ENCODE measurements at places on chromosomes 16 and 17.

DNA sequence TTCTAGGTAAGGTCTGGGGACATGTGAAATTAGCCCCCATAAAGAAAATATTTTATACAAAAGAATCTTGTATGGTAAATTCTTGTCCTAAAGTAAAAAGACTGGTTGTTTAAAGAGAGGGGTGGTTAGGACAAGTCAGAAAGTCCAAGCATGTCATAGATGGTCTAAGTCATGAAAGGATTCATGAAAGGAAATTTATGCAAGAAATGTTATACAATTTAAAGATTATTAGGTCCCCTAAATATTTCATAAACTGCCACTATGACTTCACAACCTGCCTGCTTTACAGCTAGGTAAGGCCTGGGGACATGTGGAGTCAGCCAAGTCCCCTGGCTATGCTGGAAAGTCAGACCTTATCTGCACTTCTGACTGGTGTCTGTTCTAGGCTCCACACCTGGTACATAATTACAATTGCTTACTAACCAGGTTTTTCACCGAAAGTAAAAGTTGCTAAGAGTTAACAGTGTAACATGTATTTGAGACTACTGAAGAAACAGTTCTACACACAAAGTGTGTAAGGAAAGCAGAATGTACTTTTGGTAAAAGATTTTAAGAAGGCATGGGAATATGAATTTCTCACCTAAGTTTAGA lies 17.0 kb downstream of the N4BP1 start:
- DNase-seq, result no peak

DNA sequence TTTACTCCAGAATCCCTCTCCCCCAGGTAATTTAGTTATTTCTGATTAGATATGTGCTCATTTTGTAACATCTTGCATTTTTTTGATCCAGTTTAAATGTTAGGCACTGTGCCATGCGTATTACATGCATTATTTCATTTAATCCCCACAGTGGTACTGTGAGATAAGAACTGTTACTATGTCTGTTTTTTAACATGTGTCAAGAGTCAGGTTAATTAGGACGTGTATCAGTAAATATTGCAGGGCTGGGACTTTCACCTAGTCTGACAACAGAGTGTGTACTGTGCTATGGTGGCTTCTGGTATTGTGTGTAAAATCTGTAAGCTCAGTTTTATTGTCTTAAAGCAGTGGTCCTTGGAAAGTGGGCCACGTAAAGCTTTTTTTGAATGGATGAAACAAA lies 10.6 kb downstream of the RSPRY1 start:
- no peak for DNase-seq

DNA sequence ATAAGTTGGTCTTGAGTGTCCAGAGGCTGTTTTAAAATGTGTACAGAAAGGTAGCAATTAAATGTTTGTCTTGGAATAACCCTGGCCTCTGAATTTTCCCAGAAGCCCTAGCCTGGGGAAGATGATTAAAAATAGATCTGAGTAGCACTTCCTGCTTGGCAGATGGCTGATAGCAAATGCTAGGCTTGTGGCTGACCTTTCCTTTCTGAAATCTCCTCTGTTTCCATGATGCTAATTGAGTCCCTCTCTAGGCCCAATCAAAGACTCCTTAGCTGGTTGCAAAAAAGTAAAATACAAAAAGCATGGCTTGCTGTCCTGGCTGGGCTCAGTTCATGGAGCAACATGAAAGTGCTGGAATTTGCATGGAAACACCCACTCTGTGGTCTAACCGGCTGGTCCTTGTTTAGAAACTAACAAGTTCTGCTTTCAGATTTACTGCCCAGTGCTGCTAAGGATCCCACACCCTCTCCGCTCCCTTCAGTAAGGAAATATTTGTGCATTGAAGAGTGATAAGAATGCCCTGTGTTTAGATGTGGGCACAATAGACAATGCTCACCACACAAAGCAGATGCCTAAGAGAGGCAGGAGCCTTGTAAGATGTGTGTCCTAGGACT lies 40.8 kb downstream of the YPEL2 start:
- DNase-seq, result no peak

- DNase-seq, result no peak
Measured at GRCh38 chr16:17396762-17397498, 73.8 kb downstream of the XYLT1 start.

DNA sequence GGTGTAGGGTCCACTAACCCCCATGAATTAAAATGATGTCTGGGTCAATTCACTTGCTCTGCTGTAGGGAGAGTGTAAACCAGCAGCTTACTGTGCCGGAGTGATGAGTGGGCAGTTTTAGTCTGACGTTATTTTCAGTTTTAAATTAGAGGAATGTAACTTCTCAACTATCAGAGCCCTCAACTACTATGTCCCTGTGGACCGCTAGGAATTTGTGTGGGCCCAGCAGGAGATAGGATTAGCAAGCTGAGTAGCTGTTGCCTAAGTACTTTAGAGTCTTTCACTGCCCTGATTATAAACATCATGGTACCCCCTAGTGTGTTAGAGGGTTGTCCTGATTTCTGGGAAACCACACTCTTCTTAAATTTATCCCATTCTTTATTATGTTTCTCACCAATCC lies 11.4 kb downstream of the MARVELD3 start:
- no peak for DNase-seq

DNA sequence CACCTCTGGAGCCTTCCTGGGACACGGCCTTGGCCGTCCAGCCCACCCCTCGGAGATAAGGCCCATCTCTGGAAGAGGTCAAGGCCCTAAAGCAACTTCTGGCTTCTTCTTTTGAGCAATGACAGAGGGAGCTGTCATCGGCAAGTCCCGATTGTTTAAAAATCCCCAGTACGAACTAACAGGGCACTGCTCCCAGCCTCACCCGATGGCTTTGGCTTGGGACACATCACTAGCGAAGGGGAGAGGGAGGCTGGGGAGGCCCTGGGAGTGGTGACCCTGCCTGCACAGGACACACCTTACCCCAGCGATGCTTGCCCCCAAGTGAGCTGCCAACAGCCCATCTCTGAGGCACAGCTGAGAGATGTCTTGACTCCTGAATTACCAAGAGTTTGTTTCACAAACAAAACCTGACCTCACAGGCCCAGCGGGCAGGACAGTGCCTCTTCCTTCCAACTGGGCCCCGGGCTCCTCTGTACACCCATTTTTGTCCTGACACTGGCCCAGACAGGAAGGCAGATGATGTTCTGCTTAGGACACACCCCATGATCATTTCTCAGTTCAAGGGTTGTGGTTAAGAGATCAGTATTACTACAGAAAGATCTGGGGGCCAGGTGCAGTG lies 4.8 kb downstream of the SYNGR2 start:
- no peak for DNase-seq

DNA sequence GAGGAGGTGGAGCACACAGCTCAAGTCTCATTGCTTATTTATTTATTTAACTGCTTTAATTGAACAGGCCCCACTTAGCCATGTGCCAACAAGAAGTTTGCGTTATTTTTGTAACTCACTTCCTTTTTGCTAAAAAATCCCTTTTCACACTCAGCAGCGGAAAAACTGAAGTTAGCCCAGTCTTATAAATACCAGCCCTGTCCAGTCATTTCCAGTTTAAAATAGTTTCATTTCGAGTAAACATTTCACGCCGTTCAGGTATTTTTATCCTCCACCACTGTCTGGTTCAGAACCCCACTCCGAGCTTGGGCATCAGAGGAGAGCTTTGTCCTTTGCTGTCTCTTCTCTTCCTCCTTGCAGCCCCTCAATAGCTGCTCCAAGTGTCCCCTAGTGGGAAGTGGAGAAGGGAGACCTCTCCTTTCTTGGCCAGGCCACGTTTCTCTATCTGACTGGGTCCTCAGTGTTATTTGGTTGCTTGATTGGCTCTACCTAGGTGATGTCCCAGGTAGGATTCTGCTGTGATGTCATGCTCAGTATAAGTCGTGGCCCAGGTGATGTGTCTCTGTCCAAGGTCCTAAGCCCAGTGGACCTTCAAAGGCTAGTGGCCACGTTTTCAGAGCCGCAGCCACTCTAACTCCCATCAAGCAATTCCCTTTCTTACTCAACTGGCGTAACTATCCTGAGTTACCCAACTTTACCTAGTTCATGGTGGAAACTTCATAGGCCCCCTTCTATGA lies 53.0 kb upstream of the GAS7 start:
- DNase-seq, result no peak

DNA sequence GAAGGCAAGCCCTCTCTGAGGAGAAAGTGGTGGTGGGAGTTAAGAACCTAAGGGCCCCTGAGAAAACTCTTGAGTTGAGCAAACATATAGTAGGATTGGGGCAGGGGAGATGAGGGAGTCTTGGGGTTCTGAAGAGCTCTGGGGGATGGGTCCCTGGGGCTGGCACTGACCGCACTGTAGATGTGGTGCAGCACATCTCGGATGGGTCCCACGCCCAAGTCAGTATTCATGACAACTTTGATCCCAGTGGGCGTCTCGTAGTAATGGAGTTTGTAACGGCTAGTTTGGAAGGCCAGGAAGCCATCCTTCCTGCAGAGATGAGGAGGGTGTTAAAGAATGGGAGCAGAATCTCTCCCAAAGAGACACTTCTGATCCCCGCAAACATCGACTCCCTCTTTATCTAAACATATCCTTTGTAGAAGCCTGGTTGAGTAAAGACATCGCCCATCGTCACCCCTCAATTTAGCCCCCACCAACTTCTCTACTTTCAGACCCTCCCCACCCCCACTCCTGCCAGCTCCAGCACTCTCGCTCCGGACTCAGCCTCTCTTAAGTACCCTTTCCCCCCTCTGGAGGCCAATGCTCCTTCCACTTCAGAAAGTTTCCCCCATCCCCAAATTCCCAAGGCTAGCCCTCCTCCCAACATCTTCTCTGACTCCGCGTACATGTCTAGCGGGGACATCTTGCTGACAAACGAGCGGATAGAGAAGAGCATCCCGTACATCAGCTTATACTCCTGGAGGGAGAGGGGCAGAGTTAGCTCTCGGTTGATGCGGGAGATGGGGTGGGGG lies 710 bp downstream of the TRAPPC1 start:
- DNase-seq, result peak; percentile 37

DNA sequence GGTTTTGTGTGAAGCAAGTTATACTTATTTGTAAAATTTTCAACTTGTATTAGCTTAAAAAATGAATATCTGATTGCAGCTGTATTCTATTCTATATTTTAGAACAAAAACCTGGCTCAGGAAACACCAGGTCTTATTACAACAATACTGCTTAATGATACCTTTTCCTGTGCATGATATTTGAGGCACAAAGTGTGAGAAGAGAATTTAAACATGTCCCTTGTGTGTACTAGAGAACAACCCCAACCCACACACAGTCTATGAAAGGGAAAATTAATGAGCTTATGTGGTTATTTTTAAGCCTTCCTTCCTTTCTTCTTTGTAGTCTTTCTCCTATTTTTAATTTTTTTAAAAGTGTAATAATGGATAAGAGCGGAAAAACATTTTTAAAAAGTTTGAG lies 122.6 kb upstream of the MON1B start:
- no peak for DNase-seq

- DNase-seq, result no peak
Measured at GRCh38 chr17:1003972-1004768, 7.2 kb downstream of the TIMM22 start.

GRCh38 chr17:65074778-65075250 lies 18.3 kb upstream of the GNA13 start:
- DNase-seq, result no peak

DNA sequence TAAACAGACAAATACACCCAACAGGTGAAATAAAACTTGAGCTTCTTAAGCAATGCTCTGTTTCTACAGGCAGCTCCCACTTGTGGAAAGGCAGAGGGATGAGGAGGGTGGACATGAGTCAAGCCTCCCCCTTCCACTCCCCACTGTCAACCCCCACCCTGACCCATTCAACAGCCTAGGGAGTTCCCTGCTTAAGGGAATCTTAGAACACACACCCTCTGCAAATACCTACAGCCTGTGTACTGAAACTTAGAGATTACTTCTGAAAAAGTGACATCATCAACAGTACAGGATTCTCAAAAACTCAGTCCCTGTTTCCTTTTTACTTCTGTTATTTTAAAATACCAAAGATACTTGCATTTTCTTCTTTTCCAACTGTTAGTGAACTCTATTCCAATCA lies 345.4 kb downstream of the SOX9 start:
- no peak for DNase-seq

- no peak for DNase-seq
Measured at GRCh38 chr16:88938119-88938776, 38.8 kb downstream of the CBFA2T3 start.

DNA sequence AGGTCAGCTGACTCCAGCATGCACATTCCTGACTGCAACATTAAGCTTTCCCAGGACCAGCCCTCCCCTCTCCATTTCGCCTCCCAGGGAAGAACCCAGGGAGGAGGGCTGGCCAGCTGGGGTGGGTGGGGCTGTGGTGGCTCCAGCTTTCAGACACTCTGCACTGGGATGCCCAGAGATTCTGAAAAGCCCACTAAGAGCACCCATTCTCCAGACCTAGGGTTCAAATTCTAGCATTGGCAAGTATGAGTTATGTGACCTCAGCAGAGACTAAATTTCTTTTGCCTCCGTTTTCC lies 7.8 kb downstream of the DLX3 start:
- DNase-seq, result no peak

DNA sequence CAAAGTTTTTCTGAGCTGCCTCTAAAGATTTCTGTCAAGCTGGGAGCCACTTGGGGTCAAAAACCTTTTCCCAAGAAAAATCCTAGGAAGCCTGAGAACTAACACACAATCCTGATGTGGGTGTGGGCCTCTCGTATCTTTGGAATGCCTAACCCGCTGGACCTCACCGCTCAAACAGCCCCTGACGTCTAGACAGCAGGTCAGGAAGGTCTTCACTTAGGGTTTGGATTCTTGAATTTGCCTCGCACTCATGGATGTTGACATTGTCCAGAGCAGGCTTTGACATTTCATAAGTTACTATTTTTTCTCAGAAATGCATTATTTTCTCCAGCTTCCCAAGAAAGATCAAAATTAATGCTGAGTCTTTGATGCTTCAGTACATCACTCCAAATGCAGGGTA lies 18.9 kb downstream of the TEX2 start:
- no peak for DNase-seq
